ENCODE measurements at places on chromosomes 11 and 22. TPM values are rescaled to one million over a fixed set of nuclear protein-coding genes. Genes with fewer than 3 reads are reported as not detected.

Gene MMP8
- 0.10 TPM for total RNA-seq

Gene SYT12
- 0.10 TPM for total RNA-seq

Gene C11orf65
- total RNA-seq: 0.31 TPM

Gene UPB1
- total RNA-seq: 3.6 TPM

Gene IGSF9B
- 4.3 TPM for total RNA-seq

All from mononuclear cell (primary cell).